ENCODE measurements at places on chromosomes 3 and 15.

DNA sequence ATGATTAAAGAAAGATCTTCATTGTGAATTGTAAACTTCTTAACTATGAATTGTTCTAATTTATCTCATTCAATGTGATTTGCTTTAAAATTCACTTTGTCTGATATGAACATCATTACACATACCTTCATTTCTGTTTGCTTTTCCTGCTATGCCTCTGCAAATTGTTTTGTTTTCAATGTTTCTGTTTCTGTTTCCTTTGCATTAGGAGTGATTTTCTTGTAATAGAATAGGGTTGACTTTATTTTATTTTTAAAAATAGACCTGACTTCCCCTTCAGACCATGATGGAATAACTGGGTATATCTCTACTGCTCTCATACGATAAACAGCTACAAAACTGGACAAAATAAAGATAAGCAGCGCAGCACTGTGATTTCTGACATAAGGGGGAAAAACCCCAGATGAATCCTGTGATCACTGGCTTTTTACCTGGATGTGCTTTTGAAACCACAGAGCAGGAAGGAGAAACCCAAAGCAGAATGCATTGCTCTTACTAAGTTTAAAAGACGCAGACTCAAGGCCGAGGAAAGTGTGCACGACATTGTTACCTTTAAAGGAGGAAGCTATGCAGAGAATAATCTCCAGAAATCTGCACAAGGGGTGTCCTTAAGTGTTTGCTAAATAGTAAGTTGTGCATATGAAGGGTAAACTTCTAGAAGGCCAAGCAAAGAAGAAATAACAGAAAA is 420.2 kb downstream of the TBC1D5 start:
- DNase-seq = no peak

GRCh38 chr15:43799945-43800285 is at the start of gene SERINC4:
Gene SERINC4 (minus strand): TSS chr15:43800220. CDS start chr15:43799986, 234 bp downstream.
- DNase-seq = no peak

GRCh38 chr3:13110678-13111116 is 37.5 kb upstream of the IQSEC1 start:
- DNase-seq = no peak

DNA sequence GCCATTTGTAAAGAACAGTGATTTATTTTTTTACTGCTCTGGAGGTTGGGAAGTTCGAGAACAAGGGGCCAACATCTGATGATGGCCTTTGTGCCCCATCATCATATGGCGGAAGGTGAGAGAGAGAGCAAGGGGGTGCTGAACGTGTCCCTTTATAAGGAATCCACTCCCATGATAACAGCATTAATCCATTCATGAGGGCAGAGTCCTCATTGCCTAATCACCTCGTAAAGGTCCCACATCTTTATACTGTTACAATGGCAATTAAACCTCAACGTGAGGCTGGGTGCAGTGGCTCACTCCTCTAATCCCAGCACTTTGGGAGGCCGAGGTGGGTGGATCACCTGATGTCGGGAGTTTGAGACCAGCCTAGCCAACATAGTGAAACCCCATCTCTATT is 8.3 kb downstream of the IL12A start:
- DNase-seq = no peak

- no peak for DNase-seq
These were observed 84.3 kb downstream of the HERC1 start for GRCh38 chr15:63749330-63749942.

DNA sequence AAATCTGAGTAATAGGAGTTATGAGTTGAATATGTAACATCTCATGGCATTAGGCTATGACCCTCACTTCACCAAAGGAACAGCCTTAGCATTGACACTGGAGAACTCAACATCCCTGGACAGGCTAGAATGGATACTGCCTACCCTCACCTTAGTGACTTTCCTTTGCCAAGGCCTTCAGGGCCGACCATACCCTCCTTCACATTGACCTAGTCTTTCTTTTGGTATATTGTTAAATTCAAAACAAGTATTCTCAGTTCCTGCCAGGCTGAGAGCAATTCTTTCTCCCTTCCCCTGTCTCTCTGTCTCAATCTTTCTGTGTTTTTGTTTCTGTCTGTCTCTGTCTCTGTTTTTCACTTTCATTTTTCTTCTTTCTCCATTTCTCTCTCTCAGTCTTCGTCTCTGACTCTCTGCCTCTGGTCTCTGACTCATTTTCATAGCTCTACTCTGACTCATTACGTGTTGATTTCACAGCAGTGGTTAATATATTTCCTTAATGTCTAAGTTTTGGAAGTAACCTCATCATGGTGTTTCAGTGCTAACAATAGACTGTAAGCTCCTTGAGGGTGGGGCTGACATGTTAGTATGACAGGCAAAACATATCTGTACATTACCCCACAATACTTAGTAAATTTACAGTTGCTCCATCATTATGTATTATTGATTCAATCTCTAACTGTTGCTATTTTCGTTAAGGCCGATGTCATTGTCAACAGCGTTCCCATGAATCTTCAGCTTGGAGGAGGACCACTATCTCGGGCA is 32.5 kb downstream of the PARP15 start:
- no peak for DNase-seq

- DNase-seq = no peak
These were observed 63.6 kb upstream of the THBS1 start for GRCh38 chr15:39517122-39517855.

- DNase-seq = no peak
These were observed 41.7 kb downstream of the FEM1B start for GRCh38 chr15:68318931-68319909.

DNA sequence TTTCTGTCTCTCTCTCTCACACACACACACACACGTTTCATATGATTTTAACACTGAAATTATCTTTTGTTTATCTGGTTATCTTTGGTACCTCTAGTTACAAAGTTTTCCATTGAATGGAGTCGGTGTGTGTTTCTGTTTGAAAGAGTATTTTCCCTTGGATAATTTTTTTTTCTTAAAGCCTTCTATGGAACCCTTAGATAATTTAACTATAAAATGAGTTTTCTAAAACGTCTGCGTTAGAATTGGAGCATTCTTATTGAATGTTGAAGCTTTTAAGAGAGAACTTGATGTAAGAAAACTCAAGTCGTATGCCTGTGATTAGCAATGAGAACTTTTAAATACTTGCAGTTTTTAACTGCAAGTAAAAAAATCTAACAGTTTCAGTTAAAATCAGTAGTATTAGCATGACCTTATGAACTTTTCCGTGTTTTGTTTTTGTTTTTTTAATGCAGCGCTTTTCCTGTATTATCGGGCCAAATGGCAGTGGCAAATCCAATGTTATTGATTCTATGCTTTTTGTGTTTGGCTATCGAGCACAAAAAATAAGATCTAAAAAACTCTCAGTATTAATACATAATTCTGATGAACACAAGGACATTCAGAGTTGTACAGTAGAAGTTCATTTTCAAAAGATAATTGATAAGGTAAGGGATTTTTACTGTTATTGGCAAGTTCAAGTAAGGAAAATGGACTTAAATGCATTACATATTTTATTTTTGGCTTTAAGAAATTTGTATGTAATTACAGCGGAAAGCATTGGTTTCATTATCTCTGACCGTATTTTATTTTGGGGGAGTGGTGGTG is 3.0 kb downstream of the SMC4 start:
- DNase-seq = no peak

- DNase-seq = no peak
These were observed 11.2 kb upstream of the ABTB1 start for GRCh38 chr3:127661600-127661999.

DNA sequence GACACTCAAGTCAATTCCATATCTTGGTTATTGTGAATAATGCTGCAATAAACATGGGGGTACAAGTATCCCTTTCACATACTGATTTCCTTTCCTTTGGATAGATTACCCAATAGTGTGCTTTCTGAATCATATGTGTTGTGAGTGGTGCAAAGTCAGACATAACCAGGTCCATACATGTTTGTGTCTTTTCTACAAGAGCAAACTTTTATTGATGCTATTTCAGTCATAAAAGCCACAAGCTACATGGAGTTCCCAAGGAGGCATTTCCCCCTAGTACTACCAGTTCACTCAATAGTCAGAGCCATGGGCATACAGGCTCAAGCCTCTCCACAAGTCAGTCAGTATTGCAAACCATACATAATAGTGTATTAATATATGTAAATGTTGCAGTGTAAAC is 10.1 kb downstream of the CEP63 start:
- no peak for DNase-seq

DNA sequence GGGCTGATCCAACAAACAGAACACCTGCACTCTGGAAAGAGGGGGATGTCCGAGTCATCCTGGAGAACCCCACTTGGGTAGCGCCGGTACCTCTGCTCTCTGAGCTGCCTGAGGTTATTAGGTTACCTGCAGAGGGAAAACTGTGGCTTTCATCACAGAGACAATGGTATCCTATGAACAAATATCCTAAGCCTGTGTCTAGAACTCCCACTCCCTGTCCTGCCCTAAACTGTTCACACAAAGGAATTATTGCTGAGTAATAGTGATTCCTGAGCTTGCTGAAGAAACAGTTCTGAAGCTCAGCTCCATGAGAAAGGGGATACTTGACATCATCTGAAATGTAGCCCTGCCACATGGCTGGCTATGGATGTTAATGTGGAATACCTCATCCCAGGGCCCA is 31.9 kb upstream of the WNT5A start:
- DNase-seq = no peak

- DNase-seq = peak; percentile 27
These were observed 42.9 kb downstream of the PCSK6 start for GRCh38 chr15:101446518-101447167.

GRCh38 chr3:115766587-115767482 is 143.5 kb downstream of the GAP43 start:
- DNase-seq = peak; percentile 26

Measured in adrenal gland (tissue), 19 donors.